T-helper 17 cell (primary cell): ENCODE measurements at places on chromosomes 7 and 10. TPM values are rescaled to one million over a fixed set of nuclear protein-coding genes. Genes with fewer than 3 reads are reported as not detected.

POMZP3 gene
- total RNA-seq, result 20.2 TPM

DNA sequence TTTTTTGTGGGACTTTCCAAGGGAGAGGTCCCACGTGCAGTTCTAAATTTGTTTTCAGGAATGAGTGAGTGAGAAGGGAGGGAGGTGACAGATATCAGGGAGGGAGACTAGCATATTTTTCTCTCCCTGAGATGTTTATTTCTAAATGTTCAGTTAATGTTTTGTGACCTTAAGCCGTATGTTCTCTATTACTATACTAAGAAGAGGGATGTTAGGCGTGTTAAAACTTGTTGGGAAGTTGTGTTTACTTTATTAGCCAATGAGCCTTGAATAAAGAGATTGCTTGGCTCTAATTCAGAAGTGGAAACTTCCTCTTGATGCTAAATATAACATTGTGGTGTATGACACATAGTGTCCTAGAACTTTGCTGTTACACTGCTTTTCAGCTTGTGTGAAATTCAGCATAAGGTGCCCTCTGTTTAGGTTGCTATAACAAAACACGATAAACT is 37.3 kb downstream of the DNAH11 start:
- DNase-seq, result no peak

GRCh38 chr7:69645683-69646082 is 47.4 kb downstream of the AUTS2 start:
- DNase-seq, result no peak

NFE2L3 gene
- total RNA-seq, result 3.9 TPM

MYOZ1 gene
- total RNA-seq, result not detected

GRCh38 chr10:109741712-109742111 is 181.6 kb downstream of the XPNPEP1 start:
- no peak for DNase-seq

- DNase-seq, result no peak
Observed at GRCh38 chr7:157793087-157793353, 456.2 kb downstream of the DNAJB6 start.

DNA sequence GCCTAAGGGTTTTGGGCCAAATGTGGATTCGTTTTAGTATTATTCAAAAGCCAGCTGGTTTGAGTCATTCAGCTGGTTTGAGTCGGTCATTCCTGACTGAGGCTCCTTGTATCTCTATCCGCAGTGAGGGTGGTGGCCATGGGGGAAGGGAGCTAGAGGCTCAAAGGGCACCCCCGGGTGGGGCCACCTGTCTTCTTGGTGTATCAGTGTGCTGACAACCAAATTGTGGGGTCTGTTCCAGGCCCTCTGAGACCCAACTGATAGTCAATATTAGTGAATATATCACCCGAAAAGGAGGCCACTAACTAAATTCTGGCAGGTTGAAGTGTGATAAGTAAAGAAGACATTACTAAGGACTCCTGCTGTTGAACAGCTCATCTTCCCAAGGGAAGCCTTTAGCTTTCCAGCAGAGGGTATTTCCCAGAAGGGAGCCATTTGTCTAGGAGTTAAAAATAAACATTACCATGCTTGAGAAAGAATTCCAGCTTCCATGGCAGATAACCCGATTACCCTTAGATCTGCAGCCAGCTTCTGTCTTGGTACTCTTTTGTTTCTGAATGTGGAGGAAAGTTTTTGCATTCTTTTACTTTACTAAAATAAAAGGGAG is 29.9 kb upstream of the DDX50 start:
- DNase-seq, result no peak

GRCh38 chr7:43938892-43939482 is 12.8 kb downstream of the UBE2D4 start:
- no peak for DNase-seq

SNX8 gene
- total RNA-seq, result 9.3 TPM

DNA sequence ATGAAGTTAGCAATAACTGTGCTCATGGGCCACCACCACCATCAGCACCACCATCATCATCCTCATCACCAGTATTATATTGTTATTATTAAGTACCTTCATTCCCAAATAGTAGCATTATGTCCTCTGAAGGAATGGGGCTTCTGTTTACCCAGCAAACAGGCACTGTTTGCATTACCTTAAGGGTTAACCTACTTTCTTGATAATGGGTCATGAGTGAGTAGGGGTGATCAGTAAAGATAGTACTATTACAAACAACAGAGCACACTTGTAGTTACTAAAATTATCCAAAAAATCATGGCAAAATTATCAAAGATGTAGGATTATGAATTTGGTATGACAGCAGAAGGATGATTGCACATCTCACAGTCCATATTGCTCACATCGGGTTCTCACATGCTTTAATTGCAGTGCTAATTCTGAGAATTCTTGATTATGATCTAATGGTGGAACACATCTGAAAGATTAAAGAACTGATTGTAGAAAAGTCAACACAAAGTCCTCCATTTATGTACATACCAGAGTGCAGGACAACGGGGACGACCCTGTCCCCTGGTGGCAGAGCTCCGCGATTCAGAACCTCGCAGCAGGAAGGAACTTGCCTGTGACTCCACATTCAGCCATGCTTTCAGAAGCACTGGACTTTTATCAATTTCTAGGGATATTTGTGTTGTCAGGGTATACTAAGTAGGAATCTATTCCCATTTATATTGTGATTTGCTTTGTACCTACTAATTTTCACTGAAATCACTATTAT is 31.0 kb downstream of the PDE1C start:
- no peak for DNase-seq

DNA sequence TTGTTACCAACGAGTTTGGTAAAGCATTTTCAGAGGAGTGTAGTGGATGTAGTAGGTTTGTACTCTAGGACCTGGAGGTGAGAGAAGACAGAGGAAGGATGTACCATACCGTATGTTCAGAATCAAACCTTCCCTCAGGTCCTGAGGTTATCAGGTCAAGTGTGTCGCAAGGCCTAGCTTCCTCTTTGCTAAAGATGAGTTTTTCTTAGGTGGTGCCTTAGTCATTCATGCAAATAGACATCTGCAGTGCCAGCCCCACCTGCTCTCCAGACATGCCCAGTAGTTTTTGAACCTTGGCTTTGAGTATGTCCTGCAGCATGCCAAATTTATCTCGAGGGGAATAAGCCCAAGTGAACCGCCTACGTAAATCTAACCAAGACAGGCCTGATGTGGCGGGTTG is 71.3 kb downstream of the HDAC9 start:
- no peak for DNase-seq

TNRC18 gene
- total RNA-seq, result 67.6 TPM

GRCh38 chr7:12481722-12482121 is 78.1 kb upstream of the VWDE start:
- DNase-seq, result no peak

LIPM gene
- total RNA-seq, result not detected

DNA sequence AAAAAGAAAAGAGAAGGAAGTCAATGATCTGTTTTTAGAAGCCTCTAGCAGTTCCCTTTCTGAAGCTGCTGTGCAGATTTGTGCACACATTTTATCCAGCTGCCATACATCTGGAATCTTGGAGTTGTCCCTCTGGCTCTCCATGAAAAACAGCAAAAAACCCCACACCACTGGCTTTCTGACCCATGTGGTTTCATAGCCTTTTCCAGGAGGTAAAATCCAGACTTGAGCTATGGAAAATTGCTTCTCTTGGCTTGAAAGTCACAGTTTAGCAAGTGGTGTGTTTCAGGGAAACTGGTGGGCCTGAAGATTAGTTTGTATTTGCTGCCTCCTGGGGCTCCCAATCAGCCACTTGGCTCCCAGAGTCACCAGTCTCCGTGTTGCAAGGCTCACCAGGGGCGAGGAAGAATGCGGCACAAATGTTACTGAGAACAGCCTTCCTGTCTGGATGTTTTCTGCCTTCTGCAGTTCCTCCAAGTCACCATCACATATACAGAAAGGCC is 50.1 kb upstream of the ADRB1 start:
- DNase-seq, result no peak

CYP3A7 gene
- not detected for total RNA-seq

- no peak for DNase-seq
Observed at GRCh38 chr7:19623676-19624075, 85.2 kb downstream of the POLR1F start.

- no peak for DNase-seq
Observed at GRCh38 chr10:44260286-44260928, 124.5 kb downstream of the CXCL12 start.

DNA sequence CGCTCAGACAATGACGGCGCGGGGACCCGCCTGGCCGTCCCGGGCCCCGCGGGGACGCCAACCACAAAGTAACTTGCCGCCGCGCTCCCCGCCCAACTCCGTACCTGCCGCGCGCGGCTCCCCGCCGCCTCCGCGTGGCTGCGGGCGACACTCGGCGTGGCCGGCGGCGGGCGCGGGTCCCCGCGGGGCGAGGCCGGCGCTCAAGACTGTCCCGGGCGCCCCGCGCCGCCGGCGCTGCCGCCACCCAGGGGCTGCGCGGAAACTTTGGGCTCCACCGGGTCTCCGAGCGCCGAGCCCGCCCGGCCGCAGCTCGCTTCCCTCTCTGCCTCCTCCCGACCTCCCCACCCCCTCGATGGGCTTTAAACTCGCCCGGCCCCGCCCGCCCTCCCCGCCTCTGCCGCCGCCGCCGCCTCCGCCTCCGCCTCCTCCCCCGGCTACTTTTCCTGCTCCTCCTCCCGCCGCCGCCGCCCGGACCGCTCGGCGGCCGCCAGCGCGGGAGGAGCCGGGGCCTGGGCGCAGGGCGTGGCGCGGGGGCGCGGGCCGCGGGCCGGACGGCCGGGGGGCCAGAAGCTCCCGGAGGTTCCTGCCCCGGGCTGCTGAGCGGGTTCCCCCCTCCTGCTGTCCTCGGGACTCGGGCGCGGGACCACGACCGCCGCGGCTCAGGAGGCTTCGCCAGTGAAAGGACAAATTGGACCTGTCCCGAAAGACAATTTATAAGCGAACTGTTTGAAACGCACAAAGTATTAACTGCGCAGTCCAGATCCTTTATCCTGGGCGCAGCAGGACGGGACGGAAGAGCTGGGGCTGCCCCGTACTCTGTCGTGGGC is 10.6 kb upstream of the GRB10 start:
- no peak for DNase-seq

GRCh38 chr10:88835096-88835909 is 16.3 kb downstream of the ANKRD22 start:
- peak; percentile 62 for DNase-seq
